ENCODE measurements at places on chromosomes 1 and 21.

DNA sequence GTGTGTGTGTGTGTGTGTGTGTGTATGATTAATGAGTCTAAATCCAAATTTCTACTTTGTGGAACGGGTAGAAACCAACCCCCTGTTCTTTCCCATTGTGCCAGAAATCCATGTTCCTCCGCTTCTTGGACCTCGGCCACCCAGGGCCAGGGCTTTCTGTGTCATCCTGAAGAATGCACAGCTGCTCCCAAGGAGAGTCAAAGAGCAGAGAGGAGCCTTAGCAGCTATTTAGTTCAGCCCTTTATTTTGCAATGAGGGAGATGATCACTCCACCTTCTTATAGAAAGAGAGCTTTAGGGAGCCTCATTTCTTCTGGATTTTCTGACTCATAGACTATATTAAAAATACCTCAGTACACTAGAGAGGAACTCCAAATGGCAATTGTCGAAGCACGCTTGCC lies 489.3 kb upstream of the VAMP3 start:
- DNase-seq = peak; percentile 29

DNA sequence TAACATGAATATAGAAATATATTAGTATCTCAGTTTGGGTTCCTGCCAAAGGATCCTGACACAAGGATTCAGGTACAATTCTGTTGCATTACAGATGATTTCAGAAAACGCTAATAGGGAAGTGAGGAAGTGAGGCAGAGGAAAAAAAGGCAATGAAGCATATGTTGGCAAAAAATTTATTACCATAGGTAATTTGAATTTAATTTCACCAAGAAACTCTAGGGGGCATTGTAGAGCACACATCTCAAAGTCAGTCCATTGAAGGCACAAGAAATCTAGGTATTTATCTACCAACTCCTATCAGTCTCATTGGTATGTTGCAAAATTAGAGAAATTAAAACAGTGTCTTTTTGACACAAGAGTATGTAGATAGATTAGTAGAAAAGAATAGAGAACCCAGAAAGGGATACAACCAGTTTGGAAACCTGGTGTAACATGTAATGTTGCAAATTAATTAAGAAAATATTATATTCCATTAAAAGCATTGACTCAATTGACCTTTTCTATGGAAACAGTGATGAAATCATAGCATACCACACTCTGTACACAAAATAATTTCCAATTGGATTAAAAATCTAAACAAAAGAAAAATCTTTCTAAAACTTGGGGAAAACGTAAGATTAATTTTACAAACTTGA lies 104.9 kb upstream of the SNX7 start:
- no peak for DNase-seq

DNA sequence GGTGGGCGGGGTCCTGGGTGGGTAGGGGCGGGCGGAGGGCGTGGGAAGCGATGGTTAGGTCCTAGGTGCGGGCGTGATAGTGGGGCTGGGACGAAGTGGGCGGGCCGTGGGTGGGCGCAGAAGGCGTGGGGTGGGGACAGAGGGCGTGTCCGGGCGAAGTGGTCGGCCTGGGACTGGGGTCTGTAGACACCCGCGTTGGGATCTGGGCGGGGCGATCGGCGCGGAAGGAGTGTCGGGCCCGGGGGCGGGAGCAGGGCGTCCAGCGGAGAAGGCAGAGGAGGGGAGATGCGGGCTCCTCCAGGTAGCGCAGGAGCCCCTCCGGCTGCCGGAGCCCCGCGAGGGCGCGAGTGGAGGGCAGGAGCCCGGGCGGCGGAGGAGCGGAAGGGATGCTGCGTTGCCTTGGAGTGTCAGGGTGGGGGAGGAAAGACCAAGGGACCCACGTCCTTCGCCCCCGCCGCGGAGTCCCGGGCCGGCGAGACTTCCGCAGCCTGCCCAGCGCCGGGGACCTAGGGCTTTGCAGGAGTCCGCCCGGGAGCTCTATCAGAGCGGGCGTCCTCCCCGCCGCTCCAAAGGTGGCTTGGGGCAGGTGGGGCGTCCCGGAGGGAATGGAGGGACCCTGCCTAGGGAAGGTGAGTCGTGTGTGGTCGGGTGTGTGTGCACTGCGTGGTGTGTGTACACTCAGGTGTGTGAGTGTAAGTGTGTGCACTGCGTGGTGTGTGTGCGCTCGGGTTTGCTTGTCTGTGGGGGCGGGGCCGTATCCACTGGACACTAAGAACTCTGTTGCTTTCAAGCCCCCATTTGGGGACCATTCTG lies 27.0 kb upstream of the PRSS38 start:
- peak; percentile 91 for DNase-seq

- DNase-seq = no peak
Observed at GRCh38 chr1:54927472-54928240, 40.7 kb upstream of the DHCR24 start.

DNA sequence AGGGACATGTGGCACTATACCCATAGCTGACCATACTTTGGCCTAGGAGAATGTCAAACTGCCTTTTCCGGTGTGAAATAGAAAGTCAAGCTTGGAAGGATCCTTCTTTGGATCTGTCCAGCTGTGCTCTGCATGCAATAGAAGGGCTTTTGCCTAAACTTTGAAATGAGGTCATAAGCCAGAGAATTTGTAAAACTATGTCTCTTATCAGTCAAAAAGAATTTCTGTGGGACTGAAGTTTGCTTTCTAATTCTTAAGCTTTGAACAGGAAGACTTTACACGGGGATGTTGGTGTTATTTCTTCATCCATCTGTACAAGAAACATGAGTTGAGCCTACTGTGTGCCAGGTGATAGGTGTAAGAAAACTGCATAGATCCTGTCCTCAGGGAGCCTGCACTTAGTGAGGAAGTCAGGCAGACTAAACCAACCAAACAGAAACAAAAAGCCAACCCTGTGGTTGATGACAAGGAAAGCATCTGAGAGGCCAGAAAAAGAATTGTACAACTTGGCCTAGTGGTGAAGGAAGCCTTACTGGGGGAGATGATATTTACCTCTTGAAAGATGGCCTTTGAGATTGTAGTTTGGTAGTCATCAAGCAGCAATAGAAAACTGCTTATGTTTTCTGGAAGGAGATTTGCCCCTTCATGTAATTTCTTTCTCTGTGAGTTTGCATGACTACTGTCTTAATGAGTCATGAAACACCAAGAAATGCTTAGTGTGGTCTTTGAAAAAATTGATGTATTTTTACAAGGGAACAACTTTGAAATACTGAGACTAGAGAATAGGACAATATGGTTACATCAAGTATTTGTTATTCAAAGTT lies 24.8 kb downstream of the TGFB2 start:
- DNase-seq = no peak

GRCh38 chr1:2311184-2312032 lies 79.9 kb downstream of the MORN1 start:
- DNase-seq = no peak

GRCh38 chr1:1921901-1922701 lies 3.0 kb upstream of the TMEM52 start:
- no peak for DNase-seq

DNA sequence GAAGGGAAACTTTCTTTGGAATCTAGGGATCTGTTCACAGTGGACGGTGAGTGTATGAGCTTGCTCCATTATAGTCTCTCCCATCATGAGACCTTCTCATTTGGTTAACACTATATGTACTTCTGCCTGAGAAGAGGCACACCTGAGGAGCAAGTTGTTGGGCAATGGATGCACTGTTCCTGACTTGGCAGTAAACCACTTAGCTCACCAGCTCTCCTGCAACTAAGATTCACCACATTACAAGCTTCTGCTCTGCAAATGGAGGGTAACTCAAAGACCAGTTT lies 10.2 kb downstream of the MACF1 start:
- no peak for DNase-seq

DNA sequence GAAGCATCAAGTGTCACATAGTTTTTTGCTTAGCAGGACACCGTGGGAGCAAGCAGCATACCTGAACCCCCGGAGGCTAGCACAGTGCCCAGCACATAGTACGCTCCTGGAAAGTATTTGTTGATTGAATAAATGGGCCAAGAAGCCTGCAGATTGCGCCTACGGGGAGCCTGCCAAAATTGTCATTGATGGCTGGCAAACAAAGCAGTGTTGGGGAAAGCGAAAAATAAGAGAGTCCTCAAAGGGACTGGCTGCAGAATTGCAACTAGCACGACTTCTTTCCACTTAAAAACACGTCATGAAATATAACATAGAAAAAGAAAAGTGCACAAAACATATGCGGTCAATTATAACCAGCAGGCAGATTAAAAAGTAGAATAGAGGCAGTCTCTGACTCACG lies 125.2 kb upstream of the GALNT2 start:
- DNase-seq = no peak

DNA sequence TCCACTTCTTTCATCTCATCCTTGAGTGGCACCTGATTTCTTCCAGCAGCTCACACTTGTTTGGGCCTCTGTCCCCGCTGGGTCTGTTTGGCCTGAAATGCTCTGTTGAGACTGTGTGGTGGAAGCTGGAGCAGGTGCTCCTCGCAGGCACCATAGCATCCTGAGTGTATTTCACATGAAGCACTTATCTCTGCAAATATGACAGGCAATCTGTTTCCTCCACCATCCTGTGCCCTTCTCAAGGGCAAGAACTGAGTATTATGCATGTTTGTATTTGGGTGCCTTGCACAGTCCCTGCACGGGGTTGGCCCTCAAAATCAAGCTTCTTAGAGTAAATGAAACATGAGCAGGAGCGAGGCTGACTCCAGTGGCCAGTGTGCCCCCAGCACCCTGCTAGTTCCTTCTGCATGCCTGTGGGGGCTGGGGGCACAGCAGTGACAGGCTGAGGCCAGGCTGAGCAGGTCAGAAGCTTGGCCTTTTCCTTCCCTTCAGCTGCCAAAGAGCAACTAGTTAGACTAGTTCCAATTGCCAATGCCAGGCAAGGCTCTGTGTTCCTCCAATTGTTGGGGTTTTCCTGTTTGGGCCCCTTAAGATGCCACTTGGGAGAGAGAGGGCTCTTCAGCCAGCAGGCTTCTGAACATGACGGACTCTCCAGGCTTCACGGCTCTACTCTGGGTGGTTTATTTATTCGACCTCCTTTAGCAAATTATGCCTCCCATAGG lies 129.6 kb upstream of the ATP1A1 start:
- DNase-seq = no peak

DNA sequence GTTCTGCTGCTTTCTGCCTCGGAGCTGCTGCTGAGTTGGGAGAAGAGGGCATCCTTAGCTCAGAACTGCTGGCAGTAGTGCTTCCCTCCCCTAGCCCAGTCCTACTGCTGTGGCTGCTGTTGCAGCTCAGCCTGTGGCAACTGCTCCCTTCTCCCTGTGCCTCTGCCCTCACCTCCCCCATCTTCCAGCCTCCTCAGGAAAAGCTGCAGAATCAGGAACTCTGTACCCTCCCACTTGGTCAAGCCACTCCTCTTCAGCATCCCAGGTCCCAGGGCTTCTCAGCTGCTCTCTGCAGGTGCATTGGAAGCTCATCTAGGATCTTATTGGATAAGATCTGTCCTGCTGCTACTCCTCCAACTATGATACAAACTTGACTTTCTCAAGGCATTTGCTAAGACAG lies 316.7 kb downstream of the BRINP2 start:
- DNase-seq = no peak

DNA sequence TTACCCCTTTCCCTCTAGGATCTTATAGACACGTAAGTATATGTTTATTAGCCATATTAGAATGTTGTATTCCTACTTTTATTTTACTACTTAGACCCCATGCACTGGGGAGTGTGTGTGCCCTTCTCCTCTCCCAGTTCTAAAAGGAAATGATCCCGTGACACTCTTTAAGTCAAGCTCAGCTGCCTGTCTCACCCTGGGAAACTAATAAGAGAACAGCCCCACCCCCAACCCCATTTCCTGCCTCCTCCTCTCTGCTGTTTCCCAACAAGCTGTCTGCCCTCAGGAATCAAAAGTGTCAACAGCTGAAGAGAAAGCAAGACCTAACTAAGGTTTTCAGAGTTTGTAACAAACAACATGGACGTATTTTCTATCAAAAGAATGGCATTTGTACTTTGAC lies 92.6 kb upstream of the VAV3 start:
- DNase-seq = no peak

DNA sequence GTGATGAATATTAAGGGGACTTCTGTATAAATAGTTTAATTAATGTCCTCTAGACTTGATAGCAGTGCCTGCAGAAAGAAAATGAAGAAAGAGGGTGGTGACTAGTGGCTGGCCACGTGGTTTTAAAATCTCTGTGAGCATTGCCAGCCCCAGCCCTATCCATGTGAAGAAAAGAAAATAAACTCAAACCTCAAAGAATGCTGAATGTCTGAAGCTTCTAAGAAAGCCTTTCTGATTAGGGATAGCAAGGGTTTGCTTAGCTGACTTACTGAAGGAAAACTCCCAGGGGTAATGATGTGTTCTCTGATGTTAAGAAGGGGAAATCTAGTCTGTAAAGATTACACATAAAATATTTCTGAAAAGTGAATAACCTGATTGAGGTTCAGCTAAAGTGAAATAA lies 31.8 kb downstream of the ADGRL2 start:
- no peak for DNase-seq

DNA sequence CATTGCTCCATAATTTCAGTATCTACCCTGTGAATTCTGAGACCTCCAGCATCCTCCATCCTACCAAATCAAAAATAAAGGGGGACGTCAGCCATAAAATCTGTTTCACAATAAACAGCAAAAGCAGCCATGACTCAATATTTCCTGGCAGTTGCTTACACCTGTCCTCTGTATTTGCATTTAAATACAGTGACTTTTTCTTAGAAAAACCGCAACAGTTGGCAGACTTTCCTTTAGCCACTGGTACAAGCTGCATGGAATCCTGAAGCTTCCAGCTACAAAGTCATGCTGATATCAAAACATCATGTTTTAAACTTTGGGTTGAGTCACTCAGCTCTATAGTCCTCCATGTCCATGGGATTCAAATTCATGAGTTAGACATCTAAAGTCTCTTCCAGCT lies 278.0 kb upstream of the KAZN start:
- DNase-seq = no peak

- DNase-seq = no peak
Observed at GRCh38 chr1:1236945-1237873, 5.2 kb downstream of the B3GALT6 start.

GRCh38 chr1:176994931-176995596 lies 169.4 kb downstream of the ASTN1 start:
- no peak for DNase-seq

DNA sequence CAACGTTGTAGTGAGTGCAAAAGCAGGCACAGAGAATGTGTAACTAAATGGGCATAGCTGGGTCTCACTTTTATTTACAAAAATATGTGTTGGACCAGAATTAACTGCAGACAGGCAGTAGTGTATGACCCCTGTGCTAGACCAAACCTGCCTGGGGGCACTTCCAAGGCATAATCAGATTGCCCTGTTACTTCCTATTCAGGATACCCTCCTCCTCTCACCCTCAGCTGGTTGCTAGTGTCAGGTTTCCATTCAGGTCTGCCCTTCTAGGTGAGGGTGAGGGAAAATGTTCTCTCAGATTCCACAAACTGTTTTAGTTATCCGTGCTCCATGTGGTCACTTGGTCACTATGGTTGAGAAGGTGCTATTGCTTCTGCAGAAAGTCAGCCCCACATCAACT lies 387.3 kb downstream of the LMX1A start:
- DNase-seq = no peak

GRCh38 chr1:227884370-227885134 lies 63.2 kb downstream of the WNT9A start:
- no peak for DNase-seq

DNA sequence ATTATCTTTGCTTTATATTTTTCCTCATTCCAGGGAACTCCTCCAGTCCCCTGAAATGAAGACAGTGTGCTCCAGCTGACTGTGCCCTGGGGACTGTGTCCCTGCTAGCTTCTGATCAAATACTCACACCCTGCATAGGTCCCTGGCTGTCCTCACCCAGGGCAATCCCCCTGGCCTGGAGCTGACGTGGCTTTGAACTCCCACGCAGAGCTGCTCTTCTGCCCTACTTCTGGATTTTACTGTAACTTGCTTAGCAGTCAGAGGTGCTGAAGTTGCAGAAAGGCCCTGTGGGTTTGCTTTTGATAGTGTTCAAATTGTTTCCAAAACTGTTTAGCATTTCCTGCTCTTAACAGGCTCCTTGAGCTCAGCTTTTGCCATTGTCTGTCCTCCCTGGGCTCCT lies 186.5 kb downstream of the FASLG start:
- DNase-seq = no peak

All from vagina (tissue), 2 donors.